Effector memory CD4-positive, alpha-beta T cell (primary cell): ENCODE measurements at places on chromosomes 6 and 20.

GRCh38 chr20:49887251-49888211 lies 27.8 kb downstream of the SPATA2 start:
- no peak for DNase-seq

DNA sequence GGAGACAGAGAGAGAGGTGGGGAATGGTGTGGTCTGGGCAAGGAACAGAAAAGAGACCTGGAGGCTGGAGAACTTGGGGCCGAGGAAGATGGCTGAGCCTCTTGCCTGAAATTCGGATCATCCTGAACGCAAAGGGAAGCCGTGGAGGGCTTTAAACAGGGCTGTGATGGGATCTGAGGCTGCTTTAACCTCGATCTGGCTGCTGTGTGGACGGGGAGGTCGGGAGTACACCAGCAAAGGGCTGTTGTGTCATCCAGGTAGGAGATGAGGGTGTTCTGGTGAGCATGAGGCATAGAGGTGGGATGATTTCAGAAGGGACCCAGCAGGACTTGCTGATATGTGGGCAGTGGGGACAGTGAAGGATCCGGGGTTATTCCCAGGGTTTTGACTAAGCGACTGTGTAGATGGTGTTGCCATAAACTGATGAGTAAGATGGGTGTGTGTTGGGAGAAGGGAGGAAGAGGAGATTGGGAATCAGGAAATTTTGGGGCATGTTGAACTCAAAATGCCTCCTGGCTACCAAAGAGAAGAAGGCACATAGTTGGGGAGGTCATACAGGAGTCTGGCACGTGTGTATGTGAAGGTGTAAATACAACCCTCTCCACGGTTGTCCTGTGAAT lies 158.5 kb downstream of the NFATC2 start:
- no peak for DNase-seq

DNA sequence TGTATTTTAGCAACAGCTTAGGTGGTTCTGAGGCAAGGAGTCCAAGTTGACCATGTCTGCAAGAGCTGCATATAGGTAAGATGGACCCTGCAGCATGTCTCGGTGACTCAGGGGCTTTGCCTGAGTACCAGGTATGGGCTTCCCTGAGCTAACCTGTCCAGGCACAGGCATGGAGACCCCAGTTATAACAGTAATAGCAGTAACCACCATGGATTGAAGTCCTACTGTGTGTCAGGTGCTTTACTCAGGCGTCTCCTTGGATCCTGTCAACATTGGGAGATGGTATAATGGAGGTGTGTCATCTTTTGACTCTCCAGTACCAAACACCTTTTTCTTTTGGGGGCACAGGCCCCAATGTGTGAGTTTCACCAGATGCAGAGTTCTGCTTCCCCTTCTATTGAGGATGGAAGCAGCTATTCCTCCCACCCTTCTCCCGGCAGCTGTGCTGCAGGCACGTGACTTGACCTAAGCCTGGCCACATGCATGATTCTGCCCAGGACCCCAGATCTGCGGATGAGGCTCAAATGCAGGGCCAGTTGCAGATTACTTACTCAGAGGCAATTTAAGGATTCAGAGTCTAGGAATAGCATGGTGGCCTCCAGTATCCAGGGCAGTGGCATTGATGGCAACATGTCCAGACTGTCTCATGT lies 13.8 kb downstream of the TREM1 start:
- no peak for DNase-seq

GRCh38 chr20:42986143-42986773 lies 203.4 kb downstream of the PTPRT start:
- no peak for DNase-seq

GRCh38 chr20:33305589-33306057 lies 22.6 kb downstream of the BPIFB1 start:
- no peak for DNase-seq

- DNase-seq: no peak
These were observed 89.7 kb downstream of the CD40 start for GRCh38 chr20:46207793-46208192.

DNA sequence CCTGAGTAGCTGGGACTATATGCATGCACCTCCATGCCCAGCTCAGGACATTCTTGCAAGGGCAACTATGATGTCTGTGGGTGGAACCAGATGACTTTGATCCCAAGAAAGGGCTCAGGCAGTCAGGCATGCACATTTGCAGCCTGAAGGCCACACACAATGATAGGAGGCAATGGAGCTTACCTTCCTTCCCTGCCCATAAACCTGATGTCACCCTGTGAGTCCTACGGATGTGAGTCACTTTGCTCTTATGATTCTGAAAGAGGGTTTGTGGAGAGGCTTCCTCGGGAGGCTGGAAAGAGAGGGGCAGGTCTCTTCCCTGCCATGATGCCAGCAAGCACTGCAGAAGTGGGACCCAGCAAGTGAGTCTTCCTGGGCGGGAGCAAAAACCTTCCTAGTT lies 202.4 kb downstream of the LY86 start:
- DNase-seq: no peak

GRCh38 chr6:3534599-3534998 lies 77.7 kb upstream of the SLC22A23 start:
- no peak for DNase-seq

GRCh38 chr6:156087487-156087886 lies 631.8 kb upstream of the NOX3 start:
- no peak for DNase-seq

GRCh38 chr6:75070244-75070643 lies 135.6 kb downstream of the COL12A1 start:
- DNase-seq: no peak

GRCh38 chr20:18388860-18389259 lies 78.0 kb downstream of the DZANK1 start:
- DNase-seq: no peak

DNA sequence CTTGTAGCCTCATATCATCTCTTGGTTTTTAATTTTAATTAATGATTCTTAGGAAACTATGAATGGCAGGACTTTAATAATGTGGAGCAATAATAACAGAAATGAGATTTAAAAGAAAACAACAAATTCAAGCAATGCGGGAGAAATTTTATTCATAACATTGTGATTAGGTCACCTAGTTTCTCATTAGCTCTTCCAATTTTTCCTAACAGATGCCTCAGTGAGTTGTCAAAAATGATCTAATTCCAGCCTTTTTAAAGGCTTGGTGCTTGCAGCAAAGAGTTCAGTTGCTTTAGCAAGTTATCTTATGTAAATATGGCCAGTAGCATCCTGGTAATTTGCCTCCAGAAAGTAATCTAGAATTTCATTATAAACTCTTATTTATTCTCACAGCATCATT lies 20.4 kb downstream of the PDE7B start:
- no peak for DNase-seq

DNA sequence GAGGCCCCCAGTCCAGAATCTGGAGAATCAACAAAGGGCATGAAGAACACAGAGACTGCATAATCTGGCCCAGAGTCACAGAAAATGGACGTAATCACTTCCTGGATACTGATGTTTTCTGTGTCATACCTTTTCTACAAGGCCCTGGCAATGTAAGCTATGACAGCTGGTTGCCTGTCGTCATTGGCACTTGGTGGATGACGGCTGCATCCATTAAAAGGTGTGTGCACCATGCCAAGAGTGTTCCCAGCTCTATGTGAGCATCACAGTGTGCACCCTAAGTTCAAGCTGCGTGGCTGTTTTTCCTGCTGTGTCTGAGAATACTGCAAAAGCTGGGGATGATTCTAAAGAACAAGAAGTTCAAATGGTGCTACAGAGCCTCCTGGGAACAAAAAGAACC lies 275.2 kb upstream of the CNR1 start:
- no peak for DNase-seq

DNA sequence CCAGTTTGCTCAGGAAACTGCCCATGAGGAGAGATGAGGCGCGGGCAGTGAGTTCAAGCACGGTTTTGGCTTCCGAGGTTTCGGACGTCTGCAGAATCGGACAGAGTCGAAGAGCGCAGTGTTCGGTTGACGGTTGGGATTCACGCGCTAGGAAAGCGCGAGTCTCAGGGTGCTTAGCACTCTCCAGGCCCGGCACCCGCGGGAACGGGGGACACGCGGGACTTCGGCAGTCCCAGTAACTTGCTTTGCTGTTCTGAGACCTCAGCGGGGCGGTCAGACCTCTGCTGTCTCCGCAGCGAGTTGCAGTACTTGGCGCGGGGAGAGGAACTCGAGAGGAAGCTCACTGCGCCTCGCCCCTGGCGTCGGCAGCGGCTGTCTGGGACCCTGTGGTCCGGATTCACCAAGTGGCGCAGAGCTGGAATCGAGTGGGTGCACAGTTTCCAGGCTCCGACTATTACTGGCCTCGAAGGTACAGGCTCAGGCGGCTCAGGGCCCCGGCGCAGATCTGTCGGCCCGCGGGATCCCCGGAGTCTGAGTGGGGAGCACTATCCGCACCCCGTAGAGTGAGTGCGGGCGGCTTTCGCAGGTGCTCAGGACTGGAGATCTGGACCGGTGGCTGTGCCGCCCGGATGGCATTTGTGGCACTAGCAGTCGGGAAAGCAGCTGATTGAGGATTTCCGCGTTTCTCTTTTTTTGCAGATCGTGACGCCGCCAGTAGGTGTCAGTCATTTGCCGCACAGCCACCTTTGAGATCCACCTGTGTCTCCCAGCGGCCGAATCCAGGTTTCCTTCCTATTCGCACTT lies at the start of gene POM121L2:
POM121L2 (minus strand) TSS at position 128 of the 804 bp plus-strand sequence; CDS start at position 25, 103 bp downstream.
- peak; percentile 37 for DNase-seq

- DNase-seq: no peak
These were observed 149.5 kb downstream of the TMEM200A start for GRCh38 chr6:130515306-130515705.

- DNase-seq: peak; percentile 61
These were observed 27.5 kb upstream of the ZBTB22 start for GRCh38 chr6:33344701-33345697.

DNA sequence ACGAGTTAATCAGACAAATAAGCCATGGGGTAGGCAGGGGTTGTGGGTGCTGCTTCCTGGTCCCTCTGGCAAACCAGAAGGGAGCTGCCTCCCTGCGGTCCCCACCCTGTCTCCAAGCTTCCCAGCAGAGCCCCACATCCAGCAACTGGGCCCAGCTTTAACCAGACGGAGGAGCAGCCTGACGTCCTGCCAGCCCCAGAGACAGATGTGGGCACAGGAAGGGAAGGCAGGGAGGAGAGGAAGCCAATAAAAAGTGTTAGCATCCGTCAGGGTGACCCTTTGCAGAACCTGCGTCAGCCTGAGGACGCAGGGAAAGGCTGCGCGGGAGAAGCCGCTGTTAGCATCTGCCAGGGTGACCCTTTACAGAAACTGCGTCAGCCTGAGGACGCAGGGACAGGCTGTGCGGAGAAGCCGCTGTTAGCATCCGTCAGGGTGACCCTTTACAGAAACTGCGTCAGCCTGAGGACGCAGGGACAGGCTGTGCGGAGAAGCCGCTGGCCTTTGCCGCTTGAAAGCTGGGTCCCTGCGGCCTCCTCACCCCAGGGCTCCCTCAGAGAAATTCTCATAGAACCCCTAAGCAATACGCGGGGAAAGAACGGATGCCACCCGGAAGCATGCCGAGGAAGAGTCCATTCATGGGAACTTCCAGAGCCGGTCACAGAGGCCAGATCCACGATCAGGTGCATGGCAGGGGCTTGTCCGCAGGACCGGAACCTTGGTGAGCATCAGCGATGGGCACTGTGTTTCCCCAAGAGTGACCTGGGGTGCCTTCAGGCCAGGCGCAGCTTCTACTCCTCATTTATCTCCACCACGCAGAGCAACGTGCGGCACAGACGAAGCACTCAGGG lies 15.9 kb downstream of the DLL1 start:
- DNase-seq: no peak

GRCh38 chr20:24437196-24438082 lies 32.0 kb upstream of the SYNDIG1 start:
- no peak for DNase-seq

- no peak for DNase-seq
These were observed 158.5 kb downstream of the ID4 start for GRCh38 chr6:19995575-19996257.

GRCh38 chr6:49946835-49947234 lies 17.1 kb downstream of the DEFB114 start:
- DNase-seq: no peak

DNA sequence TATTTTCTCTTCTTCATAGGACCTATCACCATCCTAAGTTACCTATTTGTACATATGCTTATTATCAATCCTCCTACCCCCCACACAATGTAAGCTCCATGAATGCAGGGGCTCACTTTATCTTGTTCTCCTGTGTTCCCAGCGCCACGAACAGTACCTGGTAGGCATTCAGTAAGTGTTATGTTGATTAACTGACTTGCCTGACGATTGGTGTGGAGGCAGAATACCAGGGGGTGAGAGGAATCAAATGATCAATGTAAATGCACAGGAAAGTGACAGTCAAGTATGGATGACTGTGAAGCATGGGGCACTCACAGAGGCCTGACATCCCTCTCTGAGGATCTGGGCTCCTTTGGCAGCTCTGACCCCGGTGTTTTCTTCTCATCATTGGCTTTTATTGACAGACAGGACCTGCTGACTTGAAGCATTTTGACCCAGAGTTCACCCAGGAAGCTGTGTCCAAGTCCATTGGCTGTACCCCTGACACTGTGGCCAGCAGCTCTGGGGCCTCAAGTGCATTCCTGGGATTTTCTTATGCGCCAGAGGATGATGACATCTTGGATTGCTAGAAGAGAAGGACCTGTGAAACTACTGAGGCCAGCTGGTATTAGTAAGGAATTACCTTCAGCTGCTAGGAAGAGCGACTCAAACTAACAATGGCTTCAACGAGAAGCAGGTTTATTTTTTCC lies 6.1 kb upstream of the IFT52 start:
- DNase-seq: no peak

DNA sequence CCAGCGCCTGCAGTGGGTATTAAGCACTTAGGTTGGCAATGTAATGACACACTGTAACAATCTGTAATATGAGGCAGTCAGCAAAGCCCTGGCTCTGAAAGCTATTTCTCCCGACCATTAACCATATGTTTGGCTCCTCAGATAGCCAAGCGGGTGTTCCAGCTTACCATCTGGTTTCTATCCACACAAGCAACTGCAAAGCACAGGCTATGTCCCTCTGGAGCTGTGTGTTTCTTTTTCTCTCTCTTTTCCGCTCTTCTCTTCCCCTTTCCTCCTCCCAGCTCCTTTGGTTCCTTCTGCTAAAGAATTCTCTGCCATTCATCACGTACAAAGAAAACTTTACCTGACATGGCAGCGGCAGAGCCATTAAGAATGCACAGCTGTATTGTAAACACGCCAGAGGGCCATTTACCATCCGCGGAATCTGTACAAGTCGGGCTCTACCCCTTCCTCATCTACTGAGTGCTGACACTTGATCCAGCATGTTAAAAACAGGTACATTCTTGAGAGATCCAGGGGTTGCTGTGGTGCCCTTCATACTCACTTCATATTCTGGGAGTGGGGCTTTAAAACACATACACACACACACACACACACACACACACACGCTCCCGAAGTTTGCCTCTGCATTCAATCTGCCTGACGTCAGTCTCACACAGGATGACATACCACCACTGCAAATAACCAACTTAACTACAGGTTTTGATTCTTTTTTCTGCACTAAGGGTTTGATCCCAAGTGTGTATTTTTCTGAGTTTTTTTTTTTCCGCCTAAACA lies 77.2 kb downstream of the BACH2 start:
- no peak for DNase-seq

- no peak for DNase-seq
These were observed 111.5 kb downstream of the ARHGAP18 start for GRCh38 chr6:129598244-129599187.

- no peak for DNase-seq
These were observed 62.8 kb downstream of the JARID2 start for GRCh38 chr6:15308435-15309213.

- no peak for DNase-seq
These were observed 6.2 kb downstream of the CSE1L start for GRCh38 chr20:49052334-49052733.
